ENCODE measurements at places on chromosomes 3 and 15.

DNA sequence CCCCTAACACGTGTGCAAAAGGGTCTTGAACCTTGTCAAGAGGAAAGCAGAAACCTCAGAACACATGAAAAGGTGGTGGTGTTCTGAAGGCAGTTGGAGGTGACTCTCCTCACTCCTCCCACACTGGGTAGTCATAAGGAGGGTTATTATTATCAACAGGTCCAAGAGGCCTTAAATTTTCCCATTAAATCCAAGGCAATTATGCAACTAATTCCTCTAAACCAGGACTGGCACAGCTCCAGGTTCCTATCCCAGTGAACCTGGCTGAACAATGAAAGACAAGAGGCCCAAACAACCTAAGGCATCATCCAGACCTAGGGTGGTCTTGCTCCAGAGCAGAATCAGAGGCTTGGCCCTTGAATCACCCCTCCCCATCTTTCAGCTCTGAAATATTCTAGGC, 15.0 kb downstream of the MYLK start:
- DNase-seq: no peak

DNA sequence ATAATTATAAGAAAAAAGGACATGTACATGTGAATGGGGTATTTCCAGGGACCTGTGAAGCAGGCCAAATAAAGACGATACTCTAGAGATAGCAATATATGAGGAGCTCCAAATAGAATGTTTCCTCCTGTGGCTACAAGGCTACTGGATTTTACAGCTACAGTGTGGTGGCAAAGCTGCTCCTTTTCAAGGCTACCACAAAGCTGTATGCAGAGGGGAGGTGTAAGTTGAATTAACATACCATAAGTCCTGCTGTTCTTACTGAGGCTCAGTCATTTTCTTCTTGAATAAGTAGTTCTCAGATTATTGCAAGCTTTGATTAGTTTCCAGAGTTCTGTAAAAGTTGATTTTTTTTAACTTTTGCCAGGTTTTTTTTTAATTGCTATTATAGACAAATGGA, 1184.6 kb upstream of the EPHA6 start:
- DNase-seq: no peak

- DNase-seq: no peak
Measured at GRCh38 chr3:66298591-66298990, 77.8 kb downstream of the SLC25A26 start.

GRCh38 chr3:195711813-195712534, 8.8 kb upstream of the MUC20 start:
- DNase-seq: no peak

GRCh38 chr3:28050885-28051284, 190.5 kb upstream of the CMC1 start:
- no peak for DNase-seq

DNA sequence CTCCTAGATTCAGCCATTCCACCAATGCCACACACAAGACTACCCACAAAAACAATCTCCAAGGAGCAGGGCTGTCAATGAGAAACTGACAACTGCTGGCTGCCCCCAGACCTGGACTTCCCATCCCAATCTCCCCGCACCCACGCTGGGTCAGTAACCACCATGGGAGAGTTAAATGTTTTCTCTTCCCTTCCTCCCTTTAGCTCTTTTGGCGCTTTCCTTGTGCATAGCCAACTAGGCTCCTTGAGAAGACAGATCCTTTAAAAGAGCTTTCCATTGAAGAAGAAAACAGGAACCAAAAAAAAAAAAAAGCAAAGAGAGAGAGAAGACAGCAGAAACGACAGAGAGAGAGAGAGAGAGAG, 8.3 kb downstream of the BCL6 start:
- no peak for DNase-seq

GRCh38 chr3:19931767-19932188, 2.2 kb downstream of the EFHB start:
- no peak for DNase-seq

GRCh38 chr3:150239766-150240165, 168.3 kb upstream of the TSC22D2 start:
- DNase-seq: no peak
